ENCODE measurements at places on chromosomes 12 and 14.
A peak's percentile ranks its signal among the peaks of the same experiment; 100 is the strongest.

DNA sequence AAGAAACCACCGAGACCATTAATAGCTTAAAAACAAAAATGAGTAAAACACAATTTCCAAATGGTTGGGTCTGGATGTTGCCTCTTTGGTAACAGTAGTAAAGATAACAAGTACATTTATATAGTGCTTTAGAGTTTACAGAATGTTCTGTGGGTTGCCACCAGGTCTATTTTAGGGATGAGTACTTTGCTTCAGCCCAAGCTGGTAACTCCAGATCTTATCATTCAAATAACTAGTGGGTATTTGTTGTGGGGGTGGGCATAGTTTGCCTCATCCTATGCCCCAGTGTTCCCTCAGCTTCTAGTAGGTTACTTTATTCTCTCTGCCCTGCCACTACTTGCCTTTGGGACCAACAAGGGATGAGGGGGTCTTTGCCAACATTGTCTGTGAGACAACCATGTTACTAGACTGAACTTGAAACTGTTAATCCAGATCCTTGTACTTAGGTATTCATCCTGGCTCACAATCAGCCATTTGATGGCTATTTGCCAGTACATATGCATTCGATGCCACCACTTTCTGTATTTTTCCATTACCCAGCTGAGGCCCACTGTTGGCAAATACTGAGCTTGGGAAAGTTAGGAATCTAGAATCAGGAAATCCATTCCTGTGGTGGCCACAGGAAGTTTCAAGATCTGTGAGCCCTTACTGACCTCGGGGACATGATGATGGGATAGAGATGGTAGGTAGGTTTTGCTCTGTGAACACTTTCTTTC, 17.6 kb upstream of the AKAP6 start:
- DNase-seq = no peak

GRCh38 chr12:21551841-21552465, 25.9 kb downstream of the SPX start:
- DNase-seq = no peak

DNA sequence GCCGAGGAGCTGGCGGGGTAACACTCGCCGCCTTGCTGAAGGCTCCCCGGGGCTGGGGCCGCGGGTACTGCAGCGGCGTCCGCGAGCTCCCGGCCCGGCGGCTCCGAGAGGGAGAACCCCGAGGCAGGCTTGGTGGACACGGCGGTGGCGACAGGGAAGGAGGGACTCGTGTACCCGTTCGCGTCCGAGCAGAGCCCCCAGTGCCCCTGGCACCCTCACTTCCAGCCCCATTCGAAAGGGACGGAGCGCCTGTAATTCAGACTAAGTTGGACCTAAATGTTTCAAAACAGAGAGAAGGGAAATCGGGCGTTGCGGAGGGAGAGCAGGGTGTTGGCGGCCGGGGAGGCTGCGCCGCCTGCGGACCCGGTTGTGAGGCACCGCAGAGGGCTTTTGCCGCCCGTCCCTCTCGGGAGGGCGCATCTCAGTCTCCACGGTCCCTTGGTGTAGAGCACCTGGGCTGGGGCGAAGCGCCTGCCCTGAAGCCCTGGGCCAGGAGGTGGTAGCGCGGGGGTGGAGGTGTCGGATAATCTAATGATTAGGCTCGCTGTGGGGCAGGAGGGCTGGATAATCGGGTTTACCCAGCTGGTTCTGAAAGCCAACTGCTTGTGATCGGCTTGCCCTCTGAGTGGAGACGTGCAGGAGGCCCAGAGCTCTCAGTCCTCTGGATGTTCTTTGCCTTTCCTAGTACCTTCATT, 771 bp downstream of the DAAM1 start:
- peak; percentile 41 for DNase-seq

DNA sequence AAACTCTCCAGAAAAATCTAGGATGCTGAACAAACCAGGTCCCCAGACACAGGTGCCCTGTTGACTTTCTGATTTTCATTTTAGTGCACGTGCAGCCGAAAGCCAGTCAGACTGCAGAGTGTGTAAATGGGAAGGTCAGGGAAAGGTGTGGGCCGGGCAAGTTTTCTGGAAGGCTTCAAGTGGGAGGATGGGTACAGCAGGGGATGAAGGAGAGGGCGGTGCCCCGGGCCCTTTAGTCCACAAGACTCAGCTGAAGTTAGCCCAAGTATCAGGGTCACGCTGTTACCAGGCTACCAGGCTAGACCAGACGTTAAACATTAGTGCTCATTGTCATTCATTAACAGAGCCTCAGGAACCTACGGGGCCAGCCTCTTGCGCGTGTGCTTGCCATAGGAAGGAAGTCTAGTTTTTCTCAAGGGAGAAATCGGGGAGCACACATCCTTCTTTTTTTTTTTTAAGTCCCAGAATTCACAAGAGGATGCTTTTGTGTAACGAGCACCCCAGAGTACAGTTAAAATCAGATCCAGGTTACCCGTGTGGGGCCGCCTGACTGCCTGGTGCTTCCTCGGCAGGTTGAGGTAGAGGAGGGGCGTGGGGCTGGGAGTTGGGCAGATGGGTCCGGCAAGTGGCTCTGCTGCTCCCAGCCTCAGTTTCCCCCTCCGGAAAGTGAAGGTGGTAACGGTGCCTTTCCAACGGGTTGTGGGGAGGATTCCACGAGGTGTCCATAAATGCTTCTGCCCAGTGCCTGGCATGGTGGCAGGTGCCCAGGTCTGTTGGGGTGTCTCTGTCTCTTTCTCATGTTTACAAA, 19.1 kb downstream of the BCL7A start:
- no peak for DNase-seq

DNA sequence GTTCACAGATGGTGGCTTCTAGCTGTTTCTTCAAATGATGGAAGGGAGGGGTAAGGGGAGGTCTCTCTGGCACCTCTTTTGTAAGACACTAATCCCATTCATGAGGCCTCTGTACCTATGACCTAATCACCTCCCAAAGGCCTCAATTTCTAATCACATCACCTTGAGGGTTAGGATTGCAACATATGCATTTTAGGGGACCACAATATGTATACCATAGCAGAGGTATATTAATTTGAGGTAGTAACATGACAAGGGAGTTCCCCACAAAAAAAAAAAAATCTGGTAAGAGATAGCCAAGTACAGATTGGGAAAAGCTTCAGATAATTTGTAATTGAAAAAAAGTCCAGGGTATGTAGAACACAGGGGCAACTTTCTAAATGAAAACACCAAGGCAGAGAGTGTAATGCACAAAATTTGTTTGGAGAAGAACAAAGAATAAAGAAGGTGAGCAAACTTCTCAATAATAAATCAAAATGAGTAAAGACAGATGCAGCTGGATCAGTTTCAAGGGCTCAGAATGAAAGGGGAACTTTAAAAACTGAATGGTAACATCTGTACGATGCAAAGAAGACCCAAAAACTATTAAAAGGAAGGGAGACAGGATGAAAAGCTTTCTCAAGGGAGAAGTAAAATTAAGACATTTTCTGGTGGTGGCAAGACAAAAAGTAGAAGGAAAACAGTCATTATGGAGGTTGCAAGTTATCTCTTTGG, 125.5 kb upstream of the DCN start:
- DNase-seq = no peak
